ENCODE measurements at places on chromosomes 12 and 14.

DNA sequence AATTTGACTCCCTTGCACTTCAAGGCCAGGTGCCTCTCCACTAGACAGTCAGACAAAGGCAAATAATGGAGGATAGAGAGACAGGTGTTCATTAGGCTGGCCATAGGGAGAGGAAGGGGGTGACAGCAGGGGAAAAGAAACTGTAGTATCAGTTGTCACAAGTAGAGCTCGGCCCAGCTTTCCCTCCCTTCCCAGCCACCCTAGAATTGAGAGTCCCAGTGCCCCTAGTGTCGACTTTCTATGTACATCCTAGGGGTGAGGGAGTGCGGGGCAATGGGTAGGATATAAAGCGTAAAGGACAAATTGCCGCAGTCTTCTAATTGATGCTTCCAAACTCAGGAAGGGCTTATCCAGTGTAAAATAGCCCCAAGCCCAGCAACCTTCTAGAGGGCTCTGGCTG, 39.0 kb downstream of the BAZ2A start:
- DNase-seq, result no peak

DNA sequence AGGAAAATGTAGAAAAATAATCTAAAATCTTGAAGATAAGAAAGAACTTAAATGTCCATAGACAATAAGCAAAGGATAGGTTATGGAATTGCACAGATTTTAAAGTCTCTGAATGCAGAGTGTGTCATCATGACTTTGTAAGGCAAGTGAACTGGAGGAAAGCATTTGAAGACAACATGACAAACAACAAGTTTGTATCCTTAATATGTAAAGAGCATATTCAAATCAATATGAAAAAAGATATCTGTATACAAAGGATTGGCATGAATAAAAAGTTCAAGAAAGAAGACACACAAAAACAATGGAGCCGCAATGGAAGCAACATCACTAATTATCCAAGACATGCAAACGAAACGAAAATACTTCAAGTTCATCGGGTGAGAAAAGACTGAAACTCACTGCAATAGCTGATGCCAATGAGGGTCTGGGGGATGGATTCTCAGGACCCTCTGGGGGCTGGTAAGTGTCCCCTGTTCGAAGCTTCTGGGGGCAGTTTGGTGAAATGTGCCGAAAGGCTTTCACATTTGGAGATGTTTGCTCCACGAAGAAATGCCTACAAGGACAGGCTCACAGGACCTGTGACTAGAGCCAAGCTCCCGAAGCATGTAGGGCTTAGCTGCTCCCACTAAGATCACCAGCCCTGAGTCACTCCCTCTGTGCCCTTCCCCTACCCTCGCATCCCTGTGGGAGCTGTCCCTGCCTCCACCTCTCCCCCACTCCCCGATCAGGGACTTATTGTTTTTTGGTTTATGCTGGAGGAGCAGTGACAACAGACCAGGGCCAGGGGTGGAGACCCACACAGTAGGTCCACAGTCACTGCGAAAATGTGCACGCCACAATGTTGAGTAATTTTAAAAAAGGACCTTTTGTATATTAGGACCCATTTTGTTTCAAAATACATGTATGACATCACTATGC, 345.7 kb upstream of the SFSWAP start:
- DNase-seq, result no peak

DNA sequence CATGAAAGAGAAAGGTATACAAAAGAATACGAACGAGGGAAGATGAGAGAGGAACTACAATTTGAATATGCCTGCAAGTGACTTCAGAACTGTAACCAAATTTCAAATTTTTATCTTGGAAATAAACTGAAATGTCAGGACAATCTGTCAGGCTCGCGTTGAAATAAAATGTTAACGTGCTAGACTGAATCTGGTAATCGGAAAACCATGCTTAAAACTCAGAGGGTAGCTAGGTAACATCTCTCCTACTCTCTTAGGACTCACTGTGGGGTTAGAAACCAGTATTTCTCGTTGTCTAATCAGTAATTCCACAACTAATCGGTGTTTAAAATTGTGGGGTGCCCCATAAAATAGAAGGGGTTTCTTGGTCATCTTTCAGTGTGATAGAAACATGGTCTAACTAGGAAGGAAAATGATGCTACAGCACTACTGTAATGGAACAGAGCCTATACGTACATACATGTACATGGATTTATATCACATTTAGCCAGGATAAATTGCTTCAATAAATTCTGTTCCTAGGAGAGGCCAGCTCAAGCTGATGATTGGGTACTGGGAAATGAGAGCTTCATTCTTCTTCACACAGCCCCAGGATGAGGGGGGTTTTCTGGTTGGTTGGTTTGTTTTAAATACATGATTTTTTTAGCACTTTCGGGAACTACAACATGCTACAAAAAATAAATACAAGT, 23.9 kb downstream of the ATF7 start:
- DNase-seq, result no peak

- DNase-seq, result no peak
Observed at GRCh38 chr12:119068129-119068856, 87.0 kb downstream of the SRRM4 start.

- DNase-seq, result no peak
Observed at GRCh38 chr14:34583525-34583924, 44.0 kb upstream of the EAPP start.

- no peak for DNase-seq
Observed at GRCh38 chr12:113860950-113861349, 105.2 kb downstream of the RBM19 start.

DNA sequence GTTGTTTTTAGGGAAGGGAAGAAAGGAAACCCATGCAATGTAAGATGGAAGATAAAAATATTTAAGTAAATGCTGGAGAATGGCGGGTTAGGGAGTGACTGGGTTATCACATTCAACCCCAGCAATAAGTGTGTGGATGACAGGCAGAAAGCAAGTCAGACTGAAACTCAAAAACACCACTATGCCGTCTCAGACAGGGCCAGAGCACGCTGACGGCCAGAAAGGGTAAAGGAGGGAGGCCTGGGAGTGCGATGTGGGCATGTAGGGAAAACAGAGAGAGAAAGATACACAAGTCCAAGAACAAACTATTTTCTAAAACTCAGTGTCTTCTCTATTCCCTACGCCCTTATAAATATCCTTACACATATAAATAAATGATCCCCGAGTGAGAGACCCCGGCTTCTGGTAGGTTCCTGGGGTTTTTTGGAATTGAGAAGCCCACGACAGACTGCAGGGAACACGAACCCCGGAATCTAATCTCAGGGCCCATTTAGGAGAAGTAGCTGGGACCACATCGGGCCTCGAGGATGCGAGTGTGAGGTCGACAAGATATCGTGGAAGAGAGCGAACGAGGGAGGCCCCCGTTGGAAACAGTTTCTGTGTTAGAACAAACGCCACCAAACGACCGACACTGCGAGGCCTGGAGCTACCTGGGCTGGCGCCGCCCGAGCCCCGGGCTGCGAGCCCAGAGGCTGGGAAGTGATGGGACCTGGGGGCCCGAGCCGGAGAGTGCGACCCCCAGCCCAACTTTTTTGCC, 735 bp upstream of the OTX2 start:
- DNase-seq, result no peak

DNA sequence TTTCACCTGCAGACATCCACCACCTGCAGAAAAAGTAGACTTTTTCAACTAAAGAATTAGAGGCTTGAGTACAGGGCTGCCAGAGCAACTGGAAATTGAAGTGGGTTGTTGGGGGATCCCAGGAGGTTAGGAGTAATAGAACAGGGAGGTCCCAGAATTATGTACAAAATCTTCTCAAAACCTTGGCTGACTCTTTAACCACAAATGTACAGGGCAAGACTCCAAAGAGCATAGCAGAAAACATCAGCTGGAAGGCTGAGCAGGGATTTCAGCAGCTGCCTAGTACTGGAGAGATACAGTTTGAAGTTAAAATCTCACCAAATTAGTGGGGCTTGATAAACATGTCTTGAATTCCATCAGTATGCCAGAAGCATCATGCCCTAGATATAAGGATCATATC, 191.6 kb downstream of the CRADD start:
- no peak for DNase-seq

- DNase-seq, result no peak
Observed at GRCh38 chr14:75222208-75222701, 45.8 kb upstream of the TMED10 start.

DNA sequence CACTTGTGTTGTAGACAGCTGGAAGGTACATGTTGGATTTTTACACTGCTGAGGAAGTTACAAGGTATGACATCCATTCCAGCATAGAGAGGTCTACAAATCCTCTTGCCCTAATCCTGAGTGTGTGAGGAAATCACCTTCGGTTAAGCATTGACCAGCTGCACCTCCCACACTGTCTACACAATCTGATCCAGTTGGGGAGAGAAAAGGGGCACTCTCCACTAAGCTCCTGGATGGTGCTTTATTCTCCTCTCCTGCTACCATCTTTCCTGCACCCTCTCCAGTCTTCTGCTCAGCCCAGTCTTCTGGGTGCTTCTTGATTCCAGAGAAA, at the start of gene OR6J1:
Gene OR6J1, minus strand, starts transcription at position 48 of the 331 bp plus-strand sequence. CDS start 9,541 bp downstream, outside the sequence.
- DNase-seq, result no peak

- no peak for DNase-seq
Observed at GRCh38 chr14:72568296-72568992, 325.5 kb downstream of the DPF3 start.

- DNase-seq, result no peak
Observed at GRCh38 chr14:99235582-99236320, 36.2 kb downstream of the BCL11B start.

- DNase-seq, result peak; percentile 48
Observed at GRCh38 chr12:70049596-70050360, 193.5 kb upstream of the CNOT2 start.

GRCh38 chr12:91575630-91576029, 393.0 kb upstream of the DCN start:
- no peak for DNase-seq

DNA sequence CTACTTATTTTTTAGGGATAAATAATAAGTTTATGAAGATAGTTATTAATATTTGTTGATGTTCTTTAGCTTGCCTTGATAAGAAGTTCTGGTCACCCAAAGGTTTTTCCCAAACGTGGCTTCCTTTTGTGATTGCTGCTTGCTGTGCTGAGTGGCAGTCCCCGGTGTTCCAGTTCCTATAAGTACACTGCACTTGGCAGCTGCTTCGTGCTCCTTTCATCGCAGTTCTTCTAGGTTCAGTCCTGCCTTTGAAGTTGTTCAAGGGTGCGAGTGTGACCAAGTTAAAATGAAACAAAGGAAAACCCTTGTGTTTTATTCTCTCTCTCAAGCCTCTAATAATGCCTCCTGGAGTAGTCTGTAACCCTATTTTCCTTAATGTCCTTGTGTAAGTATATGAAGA, 128.5 kb upstream of the ATF1 start:
- no peak for DNase-seq

DNA sequence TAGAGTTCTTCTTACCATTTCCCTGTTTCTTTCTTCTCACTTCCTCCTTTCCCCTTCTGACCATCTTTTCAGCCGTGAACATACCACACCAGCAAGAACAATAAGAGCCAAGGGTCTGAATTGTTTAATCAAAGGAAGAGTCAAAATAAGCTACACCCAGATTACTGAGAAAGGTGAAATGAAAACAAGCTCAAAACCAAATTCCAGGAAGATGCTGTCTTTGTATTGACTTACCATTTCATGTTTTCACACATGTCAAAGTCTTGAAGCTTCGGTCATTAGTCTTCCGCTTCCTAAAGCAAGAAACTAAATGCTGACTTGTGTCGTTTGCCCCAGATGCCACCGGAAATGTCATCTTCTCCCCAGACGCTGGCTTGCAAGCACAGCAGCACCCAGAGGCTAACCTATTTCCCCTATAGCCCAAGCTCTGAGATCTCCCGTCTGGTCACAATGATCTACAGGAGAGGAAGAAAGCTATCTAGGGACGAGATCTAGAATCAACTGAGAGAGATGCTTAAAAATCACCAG, 136.5 kb upstream of the AMIGO2 start:
- peak; percentile 85 for DNase-seq

DNA sequence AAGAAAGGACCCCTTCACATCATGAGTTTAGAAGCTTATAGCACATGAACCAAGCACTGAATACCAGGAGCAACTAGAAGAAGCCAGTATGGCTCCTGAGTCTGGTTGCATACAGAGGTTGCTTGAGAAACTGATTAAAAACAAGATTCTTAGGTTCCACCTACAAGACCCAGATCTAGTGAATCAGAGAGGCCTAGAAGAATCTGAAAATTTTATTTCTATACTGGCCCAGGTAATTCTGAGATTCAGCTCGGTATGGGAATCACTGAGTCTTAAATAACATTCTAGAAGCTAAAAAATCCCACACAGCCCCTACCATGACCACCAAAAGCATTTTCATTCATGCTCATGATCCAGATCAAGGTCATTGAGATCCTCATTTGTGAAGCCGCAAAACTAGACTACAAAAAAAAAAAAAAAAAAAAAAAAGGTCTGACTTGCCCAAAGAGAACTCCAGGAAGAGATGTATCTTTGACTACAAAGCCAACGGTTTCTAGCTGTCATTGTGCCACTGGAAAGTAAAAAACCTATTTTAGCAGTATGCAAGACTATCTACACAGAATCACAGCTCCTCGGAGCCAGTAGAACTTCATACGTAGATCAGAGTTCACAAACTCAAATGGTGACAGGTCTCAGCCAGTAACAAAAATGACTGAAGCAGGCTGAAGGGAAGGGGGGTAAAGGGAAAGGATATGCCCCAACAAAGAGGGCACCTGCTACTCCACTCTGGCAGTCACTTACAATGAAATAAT, 168.4 kb upstream of the EGLN3 start:
- DNase-seq, result no peak

DNA sequence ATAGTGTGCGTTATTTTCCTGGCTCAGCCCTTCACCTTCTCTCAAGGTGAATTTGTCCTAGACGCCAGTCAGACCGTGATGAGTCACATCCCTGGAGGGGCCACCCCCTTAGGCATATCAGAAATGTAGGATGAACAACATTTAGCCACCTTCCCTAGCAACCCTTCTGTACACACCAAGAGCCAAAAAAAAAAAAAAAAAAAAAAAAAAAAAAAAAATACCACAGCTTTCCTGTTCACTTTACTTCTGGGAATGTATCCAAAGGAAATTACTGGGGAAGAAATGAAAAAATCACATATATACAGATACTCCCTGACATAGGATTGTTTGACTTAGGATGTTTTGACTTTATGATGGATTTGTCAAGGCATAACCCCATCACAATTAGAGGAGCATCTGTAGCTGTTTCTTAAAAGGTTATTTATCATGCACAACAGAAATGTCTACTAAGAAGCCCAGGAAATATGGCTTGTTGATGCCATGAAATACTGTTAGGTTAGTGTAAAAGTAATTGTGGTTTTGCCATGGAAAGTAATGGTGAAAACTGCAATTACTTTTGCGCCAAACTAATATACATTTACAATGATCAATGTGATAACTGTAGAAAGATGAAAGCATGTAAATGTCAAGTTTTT, 68.2 kb upstream of the BDKRB2 start:
- DNase-seq, result no peak

DNA sequence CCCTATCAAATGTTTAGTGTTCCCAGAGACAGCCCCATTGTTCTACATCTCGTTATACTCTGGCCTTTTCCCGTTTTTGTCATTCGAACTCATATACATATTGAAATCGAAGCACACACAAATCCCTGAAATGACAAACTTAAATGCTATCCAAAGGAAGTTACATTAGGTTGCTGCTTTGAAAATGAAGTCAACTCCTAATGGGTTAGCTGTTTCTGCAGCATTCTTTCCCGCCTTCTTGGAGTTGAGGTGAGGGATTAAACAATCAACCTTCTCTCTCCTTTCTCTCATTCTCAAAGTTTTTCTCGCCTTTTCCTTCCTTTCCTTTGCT, 642 bp upstream of the PHC1 start:
- DNase-seq, result no peak

GRCh38 chr12:45322810-45323209, 106.9 kb downstream of the ANO6 start:
- no peak for DNase-seq

- no peak for DNase-seq
Observed at GRCh38 chr12:56840922-56841321, 77.8 kb downstream of the HSD17B6 start.

- DNase-seq, result no peak
Observed at GRCh38 chr12:34163443-34163842, 141.1 kb downstream of the ALG10 start.
